ENCODE measurements at places on chromosomes 16 and 17. TPM values are rescaled to one million over a fixed set of nuclear protein-coding genes. Genes with fewer than 3 reads are reported as not detected.

The CD300H gene
- not detected for total RNA-seq

The SHBG gene
- 0.41 TPM for total RNA-seq

GRCh38 chr17:27995554-27995953 is 46.9 kb upstream of the NLK start:
- no peak for DNase-seq

- DNase-seq = peak; percentile 66
Observed at GRCh38 chr17:82528484-82529265, 9.1 kb downstream of the FOXK2 start.

- peak; percentile 36 for DNase-seq
Observed at GRCh38 chr17:10614536-10615155, 42.5 kb downstream of the MYH3 start.

DNA sequence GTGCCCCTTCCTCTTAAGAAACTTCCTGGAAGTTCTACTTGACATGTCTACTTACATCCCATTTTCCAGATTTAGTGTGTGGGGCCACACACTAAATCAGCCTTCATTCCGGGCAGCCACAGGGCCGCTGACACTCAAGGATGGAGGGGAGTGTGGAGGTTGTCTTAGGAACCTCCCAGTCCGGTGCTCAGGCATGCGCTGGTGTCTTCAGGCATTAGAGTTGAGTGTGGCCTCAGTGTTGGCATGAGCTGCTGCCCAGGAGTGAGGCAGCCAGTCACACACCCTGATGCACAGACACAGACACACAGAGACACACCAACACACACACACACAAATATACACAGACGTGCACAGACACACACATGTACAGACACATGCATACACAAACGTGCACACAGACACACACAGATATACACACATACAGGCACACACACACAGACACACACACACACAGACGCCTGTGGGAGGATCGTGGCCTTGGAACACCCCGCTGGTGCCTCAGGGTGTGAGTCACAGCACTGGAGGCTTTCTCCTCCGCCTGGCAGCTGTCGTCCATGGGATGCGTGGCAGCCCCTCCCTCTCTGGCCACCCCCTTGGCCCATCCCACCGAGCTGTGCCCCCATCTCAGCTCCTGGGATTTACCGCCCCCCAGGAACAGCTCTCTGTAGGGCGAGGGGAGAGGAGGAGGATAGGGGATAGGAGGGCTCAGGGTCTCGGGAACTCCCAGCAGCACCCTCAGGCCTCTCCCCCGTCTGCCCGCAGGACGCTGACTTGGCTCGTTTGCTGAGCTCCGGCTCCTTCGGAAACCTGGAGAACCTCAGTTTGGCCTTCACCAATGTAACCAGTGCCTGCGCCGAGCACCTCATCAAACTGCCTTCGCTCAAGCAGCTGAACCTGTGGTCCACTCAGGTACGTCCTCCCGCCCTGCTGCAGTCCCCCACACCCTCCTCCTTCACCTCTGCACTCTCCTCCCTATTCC is 75.6 kb upstream of the PLCG2 start:
- no peak for DNase-seq
